ENCODE measurements at places on chromosomes 7 and 10.
A peak's percentile ranks its signal among the peaks of the same experiment; 100 is the strongest.

DNA sequence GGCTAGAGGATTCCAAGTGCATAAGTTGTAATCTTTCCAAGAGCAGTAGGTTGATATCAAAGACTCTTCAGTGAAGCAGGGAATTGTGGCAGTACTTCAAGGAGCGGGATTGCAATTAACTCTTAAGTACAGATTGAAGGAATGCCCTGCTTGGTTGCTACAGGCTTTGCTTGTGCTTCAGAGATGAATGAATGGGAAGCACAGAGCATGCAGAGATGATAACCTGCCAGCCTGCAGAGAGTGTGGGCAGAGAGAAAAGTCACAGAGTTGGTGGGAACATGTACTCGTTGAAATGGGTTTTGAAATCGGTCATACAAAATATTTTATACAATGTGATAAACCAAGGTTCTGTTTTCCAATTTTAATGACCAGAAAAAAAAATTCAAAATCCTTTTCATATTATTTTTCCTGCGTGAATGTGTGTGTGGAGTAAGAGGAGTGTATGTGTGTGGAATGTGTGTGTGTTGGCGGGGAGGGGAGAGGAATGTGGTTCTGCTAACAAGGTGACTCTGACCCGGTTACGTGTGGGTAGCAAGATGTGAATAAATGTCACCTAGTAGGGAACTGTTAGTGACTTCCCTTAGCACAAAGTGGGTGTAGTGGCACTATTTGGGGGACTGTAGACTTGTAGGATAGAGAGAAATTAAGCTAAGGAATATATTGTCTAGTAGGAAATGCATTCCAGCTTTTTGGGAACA is 697.8 kb downstream of the GATA3 start:
- no peaks in the 10 kb centered on the region for H3K36me3 ChIP-seq
- H3K27me3 ChIP-seq, result no peaks in the 10 kb centered on the region
- H3K4me1 ChIP-seq, result peaks cover 7% of the 10 kb centered on the region
- no peak for DNase-seq
- no peak overlapping the region for H3K4me3 ChIP-seq

GRCh38 chr7:11128498-11128897 is 154.8 kb downstream of the PHF14 start:
- no peak overlapping the region for H3K27ac ChIP-seq
- no peak for DNase-seq
- no peaks in the 10 kb centered on the region for H3K36me3 ChIP-seq
- no peaks in the 10 kb centered on the region for H3K27me3 ChIP-seq
- H3K4me1 ChIP-seq, result no peaks in the 10 kb centered on the region

DNA sequence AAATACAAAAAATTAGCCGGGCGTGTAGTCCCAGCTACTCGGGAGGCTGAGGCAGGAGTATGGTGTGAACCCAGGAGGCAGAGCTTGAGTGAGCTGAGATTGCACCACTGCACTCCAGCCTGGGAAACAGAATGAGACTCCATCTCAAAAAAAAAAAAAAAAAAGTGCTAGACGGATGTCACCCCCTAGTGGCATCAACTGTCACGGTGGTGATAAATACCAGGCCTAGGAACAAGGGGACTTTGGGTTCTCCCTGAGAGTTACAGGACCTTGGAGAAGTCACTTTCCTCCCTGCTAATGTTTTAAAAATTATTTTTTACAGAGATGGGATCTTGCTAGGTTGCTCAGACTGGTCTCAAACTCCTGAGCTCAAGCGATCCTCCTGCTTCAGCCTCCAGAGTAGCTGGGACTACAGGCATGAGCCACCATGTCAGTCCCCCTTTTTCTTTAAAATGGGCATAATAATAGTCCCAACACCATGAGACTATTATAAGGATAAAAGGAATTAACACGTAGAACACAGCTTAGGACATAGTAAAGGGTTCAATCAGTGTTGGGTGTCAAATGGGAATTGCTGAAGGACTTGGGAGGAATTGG is 2.6 kb upstream of the TMEM130 start:
- H3K27me3 ChIP-seq, result peaks cover 34% of the 10 kb centered on the region
- no peaks in the 10 kb centered on the region for H3K36me3 ChIP-seq
- DNase-seq, result peak; percentile 6

DNA sequence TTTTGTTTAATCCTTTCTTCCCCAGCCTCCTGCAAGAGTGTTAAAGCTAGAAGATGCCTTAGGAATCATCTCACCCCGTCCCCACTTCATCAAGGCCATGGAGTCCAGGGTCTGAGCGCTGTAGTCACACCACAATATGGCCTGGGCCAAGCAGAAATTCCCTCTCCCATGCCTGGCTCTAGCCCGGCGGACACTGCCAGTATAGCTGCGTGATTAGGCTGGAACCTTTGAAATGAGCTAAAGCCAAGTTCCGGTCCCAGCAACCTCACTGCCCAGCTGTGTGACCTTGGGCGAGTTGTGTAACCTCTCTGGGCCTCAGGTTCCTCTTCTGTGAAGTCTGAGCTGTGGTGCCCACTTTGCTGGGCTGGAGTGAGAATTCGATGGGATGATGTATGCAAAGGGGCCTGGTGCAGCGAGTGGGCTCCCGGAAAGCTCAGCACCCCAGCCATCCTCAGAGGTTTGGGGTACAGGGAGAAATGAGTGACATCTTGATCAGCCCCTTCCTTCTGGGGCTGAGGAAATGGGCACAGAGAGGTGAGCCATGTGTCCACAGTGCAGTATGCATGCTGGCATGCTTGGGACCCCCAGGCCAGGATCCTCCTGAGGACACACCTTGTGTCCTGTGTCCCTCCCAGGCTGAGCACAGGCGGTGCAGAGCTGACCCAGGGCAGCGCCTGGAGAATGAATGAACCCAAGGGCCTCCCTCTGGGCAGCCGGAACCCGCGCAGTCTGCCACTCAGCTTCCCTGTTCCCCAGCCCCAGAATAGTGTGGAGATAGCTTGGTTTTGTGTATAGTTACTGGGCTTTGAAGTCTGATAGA is 118.6 kb downstream of the ZMIZ1 start:
- no peak for DNase-seq
- no peak overlapping the region for H3K4me3 ChIP-seq
- peak overlapping the region; percentile 1 for H3K27ac ChIP-seq
- peaks cover 9% of the 10 kb centered on the region for H3K36me3 ChIP-seq

DNA sequence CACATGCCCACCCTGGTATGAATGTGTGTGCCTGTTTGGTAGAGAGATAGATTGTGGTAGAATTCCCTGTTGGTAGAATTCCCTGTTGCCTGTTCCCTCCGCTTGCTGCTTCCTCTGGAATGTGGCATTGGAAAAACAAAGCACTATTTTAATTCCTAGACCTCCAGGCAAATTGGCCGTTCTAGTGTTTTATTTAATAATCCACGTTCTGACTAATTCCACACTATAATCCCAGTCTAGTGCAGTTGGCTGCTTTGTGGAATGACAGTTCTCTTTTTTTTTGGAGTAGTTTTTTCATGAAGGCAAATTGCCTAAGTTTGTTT is 2.0 kb downstream of the HECW1 start:
- no peak overlapping the region for H3K27ac ChIP-seq
- H3K4me3 ChIP-seq, result no peak overlapping the region
- H3K27me3 ChIP-seq, result peaks cover 85% of the 10 kb centered on the region
- no peak for DNase-seq
- no peaks in the 10 kb centered on the region for H3K36me3 ChIP-seq

GRCh38 chr10:71984809-71985388 is 20.7 kb downstream of the CHST3 start:
- no peaks in the 10 kb centered on the region for H3K27me3 ChIP-seq
- no peaks in the 10 kb centered on the region for H3K36me3 ChIP-seq
- peak overlapping the region; percentile 53 for H3K27ac ChIP-seq
- H3K4me1 ChIP-seq, result peaks cover 73% of the 10 kb centered on the region
- no peak overlapping the region for H3K4me3 ChIP-seq
- no peak for DNase-seq

DNA sequence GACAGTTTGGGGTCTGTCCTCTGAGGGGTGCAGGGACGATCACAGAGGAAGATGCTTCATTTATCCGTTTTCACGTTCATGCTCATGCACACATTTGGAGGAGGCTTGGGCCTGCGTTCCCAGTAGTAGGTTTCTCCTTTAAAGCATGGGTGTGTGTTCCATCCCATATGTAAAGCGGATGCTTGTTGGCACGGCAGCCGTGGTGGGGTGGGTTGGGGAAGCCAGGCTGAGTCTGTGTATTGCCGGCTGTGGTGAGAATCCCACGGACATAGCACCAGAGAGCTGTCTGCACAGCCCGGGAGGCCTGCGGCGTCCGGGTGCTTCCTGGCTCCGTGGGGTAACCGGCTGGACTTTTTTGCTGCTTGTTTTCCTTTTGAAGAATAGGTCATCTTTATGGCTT is 440 bp downstream of the JAKMIP3 start:
- no peak overlapping the region for H3K27ac ChIP-seq
- peak overlapping the region; percentile 45 for H3K4me3 ChIP-seq
- H3K36me3 ChIP-seq, result no peaks in the 10 kb centered on the region
- peaks cover 16% of the 10 kb centered on the region for H3K4me1 ChIP-seq
- peak; percentile 76 for DNase-seq

DNA sequence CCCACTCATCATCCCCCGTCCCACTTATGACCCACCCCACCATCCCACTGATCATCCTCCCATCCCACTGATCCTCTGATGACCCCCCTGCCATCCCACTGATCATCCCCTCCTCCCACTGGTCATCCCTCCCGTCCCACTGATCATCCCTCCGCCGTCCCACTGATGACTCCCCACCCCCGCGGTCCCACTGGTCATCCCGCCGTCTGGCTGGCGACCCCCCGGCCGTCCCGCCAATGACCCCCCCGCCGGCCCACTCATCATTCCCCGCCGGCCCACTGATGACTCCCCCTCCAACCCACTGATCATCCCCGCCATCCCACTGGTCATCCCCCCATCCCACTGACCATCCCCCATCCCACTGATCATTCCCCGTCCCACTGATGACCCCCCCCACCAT is 161.1 kb downstream of the GRM8 start:
- DNase-seq, result no peak
- no peaks in the 10 kb centered on the region for H3K36me3 ChIP-seq
- H3K4me3 ChIP-seq, result no peak overlapping the region
- no peak overlapping the region for H3K27ac ChIP-seq
- H3K27me3 ChIP-seq, result no peaks in the 10 kb centered on the region

DNA sequence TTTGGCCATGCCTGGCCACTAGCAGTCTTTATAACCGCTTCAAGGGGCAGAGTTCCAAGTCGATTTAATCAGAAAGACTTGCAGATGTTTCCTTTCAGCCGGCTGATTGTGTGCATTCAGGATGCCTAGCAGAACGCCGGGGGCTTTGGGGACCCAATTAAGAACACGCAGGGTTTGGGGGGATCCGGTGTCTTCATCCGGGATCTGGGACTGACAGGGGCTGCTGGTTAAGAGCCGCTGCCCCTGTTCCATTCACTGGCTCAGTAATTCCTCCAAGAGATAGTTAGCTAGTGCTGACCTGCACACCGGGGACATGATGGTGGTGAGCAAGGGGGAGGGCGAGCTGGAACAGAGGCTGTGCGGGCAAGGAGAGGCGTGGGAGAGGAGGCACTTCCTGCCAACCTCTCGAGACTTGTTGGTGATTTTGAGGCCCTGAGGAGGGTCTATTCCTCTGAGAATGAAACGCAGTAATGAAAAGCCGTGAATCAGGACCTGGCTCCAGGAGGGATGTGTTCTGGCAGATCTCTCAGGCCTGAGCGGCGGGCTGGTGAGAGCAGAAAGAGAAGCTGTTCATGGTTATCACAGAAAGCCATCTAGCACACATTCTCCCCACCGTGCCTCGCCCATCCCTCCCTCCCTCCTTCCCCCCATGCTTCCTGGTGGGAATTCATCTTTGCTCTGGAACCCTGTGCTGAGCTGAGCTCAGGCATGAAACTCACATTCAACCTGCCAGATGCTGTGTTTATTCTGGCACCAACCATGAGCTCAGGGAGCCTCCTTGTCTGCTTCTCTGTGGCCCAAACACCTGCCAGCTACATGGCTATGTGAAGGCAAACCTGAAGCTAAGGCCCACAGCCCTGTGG is 152.0 kb downstream of the CCDC3 start:
- peak overlapping the region; percentile 47 for H3K27ac ChIP-seq
- H3K36me3 ChIP-seq, result no peaks in the 10 kb centered on the region
- peaks cover 27% of the 10 kb centered on the region for H3K4me1 ChIP-seq
- peak; percentile 34 for DNase-seq
- no peak overlapping the region for H3K4me3 ChIP-seq

DNA sequence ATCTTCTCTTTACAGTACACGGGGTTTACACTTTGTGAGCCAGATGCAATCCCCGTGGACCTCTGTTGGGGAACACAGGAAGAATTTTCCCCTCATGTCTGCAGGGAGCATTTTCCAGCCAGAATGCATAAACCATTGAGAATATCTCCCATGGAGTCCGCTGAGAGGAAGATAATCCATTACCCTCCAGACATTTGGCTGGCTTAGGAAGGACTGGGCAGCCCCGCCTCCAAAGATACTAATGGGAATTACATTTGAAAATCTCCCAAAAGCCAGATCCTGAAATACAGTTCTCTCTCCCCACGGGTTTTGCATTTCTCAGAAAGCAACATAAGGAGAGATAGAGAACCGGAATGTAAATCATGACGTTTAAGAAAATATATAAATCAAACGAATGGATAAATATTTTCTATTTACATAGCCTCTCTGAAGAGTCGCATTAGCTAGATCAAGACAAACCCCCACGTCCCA is 53.5 kb downstream of the TRIL start:
- H3K27me3 ChIP-seq, result no peaks in the 10 kb centered on the region
- no peaks in the 10 kb centered on the region for H3K36me3 ChIP-seq
- H3K27ac ChIP-seq, result peak overlapping the region; percentile 30

- peaks cover 6% of the 10 kb centered on the region for H3K27me3 ChIP-seq
- H3K4me3 ChIP-seq, result no peak overlapping the region
- peaks cover 4% of the 10 kb centered on the region for H3K4me1 ChIP-seq
- no peak overlapping the region for H3K27ac ChIP-seq
- DNase-seq, result peak; percentile 33
- no peaks in the 10 kb centered on the region for H3K36me3 ChIP-seq
These were observed 10.3 kb upstream of the WDR86 start for GRCh38 chr7:151420144-151420543.

DNA sequence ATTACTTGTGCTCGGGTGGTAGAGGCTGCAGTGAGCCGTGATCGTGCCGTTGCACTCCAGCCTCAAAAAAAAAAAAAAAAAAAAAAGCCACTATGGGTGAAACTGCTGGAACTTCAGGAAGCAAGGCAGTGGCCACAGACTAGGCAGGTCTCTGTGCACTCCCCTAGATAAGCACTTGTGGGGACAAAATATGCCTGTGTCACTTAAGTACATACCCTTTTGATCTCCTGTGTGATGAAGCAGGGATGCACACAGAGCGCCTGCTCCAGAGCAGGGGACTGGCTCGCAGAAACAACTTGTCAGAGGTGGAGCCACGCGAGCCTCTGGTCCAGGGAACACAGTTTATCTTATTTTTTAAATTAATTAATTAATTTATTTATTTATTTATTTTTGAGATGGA is 42.9 kb upstream of the PSAP start:
- no peaks in the 10 kb centered on the region for H3K27me3 ChIP-seq
- no peak for DNase-seq
- no peak overlapping the region for H3K27ac ChIP-seq
- no peaks in the 10 kb centered on the region for H3K36me3 ChIP-seq
- H3K4me1 ChIP-seq, result peaks cover 20% of the 10 kb centered on the region
- no peak overlapping the region for H3K4me3 ChIP-seq

GRCh38 chr7:64990216-64990615 is 620 bp downstream of the ZNF117 start:
- H3K27me3 ChIP-seq, result no peaks in the 10 kb centered on the region
- no peak overlapping the region for H3K27ac ChIP-seq
- no peaks in the 10 kb centered on the region for H3K4me1 ChIP-seq
- no peak overlapping the region for H3K4me3 ChIP-seq

GRCh38 chr7:74604326-74605020 is 53.0 kb upstream of the GTF2I start:
- H3K36me3 ChIP-seq, result peaks cover 7% of the 10 kb centered on the region
- DNase-seq, result peak; percentile 73
- H3K27ac ChIP-seq, result peak overlapping the region; percentile 44
- no peak overlapping the region for H3K4me3 ChIP-seq
